NCI-H1930 (cell line): ENCODE measurements at places on chromosomes 4 and X.
A peak's percentile ranks its signal among the peaks of the same experiment; 100 is the strongest.

GRCh38 chrX:68462197-68462596 is 28.9 kb upstream of the OPHN1 start:
- no peak for DNase-seq

DNA sequence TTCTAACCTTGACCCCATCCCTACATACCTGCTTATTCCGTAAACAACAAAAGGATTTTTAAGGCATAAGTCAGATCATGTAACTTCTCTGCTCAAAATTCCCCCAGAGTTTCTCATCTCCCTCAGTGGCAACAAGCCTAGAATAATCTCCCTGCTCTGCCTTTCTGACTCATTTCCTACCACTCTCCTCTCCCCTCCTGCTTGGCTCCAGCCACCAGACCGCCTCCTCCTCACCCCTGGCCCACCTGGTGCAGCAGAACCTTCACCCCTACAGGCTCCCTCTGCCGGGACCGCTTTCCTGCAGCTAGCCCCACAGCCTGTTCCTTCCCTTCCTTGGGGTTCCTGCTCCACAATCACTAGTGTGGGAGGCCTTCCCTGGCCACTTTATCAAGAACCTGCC is 32.1 kb downstream of the TSPAN5 start:
- DNase-seq = no peak

GRCh38 chrX:80537096-80537495 is 116.8 kb downstream of the TENT5D start:
- no peak for DNase-seq

GRCh38 chr4:62835631-62836030 is 1573.6 kb downstream of the TECRL start:
- DNase-seq = no peak

GRCh38 chr4:16827794-16828724 is 70.4 kb downstream of the LDB2 start:
- DNase-seq = no peak

DNA sequence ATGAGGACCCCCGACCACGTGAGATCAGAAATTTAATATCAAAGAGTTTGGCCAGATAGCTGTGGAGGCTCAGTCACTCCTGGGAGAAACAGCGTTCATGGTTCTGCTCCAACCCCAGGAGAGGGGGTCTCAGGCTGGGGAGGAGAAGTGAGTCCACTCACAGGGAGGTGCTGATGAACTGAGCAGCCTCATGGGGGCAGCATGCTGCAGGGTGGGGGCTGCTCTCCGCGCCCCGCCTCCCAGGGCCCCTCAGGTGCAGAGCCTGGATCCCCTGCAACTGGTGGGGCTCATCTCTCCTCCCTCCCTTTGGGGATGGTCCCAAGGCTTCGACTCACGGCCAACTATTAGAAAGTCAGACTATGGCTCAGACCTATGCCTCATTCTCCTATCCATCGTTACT is 26.6 kb upstream of the C4orf50 start:
- DNase-seq = no peak

- DNase-seq = no peak
Observed at GRCh38 chrX:67555578-67556203, 11.9 kb downstream of the AR start.

GRCh38 chr4:156781852-156782251 is 189.7 kb downstream of the PDGFC start:
- DNase-seq = no peak

DNA sequence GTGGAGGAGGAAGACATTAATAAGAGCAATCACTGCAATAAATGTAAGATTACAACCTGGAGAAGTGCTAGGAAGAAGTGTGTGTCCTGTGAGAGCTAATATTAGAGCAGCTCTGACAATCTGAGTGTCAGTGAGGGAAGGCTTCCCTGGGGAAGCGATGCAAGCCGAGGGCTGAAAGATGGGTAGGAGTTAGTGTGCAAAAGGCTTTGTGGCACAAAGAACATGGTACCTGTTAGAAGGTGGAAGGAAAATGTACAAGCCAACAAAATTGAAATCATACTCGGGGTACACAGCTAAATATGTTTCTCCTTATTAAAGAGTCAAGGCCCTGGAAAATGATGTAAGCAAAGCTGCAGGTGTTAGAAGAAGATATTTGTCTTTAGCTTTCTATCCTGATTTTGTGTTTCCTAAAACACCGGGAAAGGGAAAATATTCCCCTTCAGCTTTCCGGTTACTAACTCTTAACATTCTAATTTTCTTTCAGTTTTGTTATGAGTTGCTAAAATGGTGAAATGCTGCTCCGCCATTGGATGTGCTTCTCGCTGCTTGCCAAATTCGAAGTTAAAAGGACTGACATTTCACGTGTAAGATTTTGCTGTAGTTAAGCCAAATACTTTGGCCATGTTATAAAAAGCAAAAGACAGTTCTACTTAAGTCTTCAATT is 808 bp downstream of the THAP6 start:
- no peak for DNase-seq

GRCh38 chr4:36844448-36844847 is 400.1 kb upstream of the NWD2 start:
- no peak for DNase-seq

- DNase-seq = peak; percentile 2
Observed at GRCh38 chr4:123856689-123857545, 460.3 kb downstream of the SPRY1 start.

GRCh38 chr4:184099000-184099399 is 118.7 kb downstream of the ENPP6 start:
- no peak for DNase-seq

DNA sequence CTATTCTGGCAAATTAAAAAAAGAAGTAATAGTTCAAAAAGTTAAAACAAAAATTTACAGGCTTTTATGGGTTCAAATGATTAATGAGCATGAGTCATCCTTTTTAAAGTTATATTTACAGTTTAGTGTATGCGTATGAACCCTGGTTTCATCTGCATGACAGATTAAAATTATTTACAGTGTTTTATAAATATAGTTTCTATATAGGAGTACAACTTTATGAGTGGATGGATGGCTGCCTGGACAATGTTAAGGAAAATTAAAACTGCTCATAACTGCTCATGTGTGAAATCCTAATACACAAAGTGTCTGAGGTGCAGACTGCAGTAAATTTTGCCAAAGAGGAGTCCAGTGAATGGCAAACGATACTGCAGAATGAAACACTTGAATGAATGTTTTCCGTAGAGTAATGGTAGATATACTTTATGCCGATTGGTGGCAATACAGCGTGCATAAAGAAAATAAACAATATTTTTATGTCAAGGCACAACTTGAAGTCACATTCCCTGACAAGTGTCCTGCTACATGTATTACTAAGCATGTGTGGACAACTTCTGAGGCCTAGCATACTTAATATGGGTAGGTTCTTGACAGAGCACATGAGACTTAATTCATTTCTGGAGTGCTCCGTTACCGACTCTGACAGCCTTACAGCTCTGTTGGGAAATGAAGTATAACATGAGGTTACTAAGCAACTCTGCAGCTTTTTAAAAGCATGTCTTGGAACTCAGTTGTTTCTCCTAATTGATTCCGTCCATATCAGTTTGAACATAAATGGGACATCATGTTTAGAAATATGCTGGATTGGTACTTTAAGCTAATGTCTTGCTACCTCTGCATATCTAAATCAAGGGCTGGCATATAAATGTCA is 985.6 kb upstream of the PCDH7 start:
- no peak for DNase-seq
